Stimulated activated CD8-positive, alpha-beta memory T cell treated with anti-CD3 and anti-CD28 coated beads, Interleukin-4, amount 100 ng/mL, for 1 hour (primary cell): ENCODE measurements at places on chromosomes 2 and 18.

- DNase-seq, result no peak
Observed at GRCh38 chr2:217935901-217936684, 66.7 kb downstream of the TNS1 start.

DNA sequence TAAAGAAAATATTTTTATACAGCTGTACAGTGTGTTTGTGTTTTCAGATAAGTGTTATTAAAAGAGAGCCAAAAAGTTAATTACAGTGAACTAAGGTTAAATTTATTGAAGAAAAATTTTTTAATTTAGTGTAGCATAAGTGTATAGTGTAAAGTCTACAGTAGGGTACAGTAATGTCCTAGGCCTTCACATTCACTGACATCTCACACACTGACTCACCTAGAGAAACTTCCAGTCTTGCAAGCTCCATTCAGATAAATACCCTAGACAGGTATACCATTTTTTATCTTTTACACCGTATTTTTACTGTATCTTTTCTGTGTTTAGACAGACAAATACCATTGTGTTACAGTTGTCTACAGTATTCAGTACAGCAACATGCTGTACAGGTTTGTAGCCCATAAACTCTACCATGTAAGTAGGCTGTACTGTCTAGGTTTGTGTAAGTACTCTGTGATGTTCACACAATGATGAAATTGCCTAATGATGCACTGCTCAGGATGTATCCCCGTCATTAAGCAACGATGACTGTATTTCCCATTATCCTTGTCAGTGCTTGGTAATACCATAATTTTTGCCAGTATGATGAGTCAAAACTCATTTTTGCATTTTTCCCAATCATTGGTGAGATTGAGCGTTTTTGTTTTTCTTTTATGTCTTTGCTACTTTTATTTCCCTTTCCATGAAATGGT is 48.2 kb upstream of the B3GNT2 start:
- DNase-seq, result no peak

- no peak for DNase-seq
Observed at GRCh38 chr2:5589183-5589582, 103.0 kb upstream of the SOX11 start.

DNA sequence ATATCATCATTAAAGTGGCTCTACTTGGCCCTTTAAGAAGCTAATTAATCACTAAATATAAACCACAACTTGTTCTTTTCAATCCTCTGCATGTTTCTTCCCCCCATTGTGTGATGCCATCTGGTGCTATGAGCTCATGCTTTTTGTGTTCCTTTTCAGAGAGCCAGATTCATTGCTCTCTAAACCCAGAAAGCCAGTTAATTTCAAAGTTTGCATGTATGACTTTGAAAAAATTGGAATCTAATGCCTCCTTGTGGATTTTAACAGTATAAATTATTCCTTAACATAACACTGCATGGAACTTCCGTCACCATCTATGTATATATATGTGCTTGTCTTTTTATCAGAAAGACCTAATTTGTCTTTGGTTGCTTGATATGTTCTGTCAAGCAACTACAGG is 31.1 kb downstream of the TMEM178A start:
- DNase-seq, result no peak

- no peak for DNase-seq
Observed at GRCh38 chr2:33167622-33168245, 221.0 kb downstream of the LTBP1 start.

DNA sequence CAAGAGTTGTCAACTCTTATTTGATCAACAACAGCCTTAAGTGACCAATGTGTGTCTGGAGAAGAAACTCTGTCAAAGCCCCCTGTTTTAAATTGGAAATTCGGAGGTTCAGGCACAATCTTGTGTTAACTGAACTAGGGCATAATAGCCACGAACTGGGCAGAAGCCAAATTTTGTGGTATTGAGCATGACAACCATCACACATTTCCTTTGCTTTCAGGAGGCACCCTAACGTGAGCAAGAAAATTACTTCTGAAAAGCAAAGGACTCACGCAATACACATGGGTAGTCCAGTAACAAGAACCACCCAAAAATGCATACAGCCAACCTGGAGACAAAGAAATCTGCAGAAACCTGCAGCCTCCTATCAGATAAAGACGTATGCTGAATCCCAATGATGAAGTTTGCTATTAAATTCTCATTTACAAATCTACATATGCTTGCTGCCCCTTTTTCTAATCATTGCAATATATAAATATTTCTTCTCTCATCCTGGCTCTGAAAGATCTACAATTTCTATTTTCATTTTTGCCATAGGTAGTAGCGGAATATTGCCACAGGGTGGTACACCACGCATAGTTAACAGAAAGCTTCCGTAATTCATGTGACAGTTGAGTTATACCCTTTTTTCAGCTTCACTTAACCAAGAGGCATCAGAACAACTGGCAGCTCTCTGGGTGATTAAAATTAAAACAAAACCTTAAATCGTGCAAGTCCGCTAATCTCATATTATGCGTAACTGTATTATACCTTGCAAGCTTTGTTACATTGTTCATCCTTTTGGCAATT is 495.8 kb downstream of the NRXN1 start:
- no peak for DNase-seq

- no peak for DNase-seq
Observed at GRCh38 chr2:43438858-43439655, 156.8 kb downstream of the THADA start.

DNA sequence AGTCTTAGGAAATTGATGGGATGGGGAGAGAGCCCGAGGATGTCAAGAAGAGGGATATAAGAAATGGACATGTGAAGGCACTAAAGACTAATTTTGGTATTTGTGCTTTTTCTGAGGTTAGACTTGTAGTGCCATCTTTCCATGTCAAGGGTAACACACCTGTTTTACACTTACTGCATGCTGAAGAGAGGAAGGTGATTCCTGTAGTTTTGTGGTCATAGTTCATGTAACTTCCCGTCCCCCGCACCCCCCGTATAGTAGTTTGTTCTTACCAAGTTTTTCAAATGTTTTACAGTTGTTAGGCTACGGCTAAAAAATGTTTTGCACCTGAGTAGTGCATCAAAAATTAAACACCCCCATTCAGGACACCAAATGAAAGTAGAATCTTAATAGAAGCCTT is 73.8 kb downstream of the CLIP4 start:
- DNase-seq, result no peak
